Prostate gland (tissue), 2 donors: ENCODE measurements at places on chromosomes 1 and 21.

DNA sequence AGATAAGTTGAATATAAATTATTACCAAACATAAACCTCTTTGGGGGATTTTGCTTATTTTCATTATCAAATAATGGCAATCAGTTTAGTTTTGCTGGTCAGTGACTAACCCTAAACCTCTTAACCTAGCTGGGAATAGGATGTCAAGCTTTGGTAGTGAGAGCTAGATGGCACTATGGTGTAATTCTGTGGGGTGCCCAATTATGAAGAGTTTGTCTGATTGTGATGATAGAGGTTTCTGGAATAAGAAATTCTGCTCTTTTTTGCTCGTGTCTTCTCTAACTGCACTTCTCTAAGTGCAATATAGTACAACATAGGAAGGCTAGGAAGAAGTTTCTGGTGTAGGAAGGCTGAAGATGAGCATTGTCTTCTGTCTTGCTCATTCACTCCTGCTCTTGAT lies 59.8 kb downstream of the XCL1 start:
- DNase-seq, result no peak

DNA sequence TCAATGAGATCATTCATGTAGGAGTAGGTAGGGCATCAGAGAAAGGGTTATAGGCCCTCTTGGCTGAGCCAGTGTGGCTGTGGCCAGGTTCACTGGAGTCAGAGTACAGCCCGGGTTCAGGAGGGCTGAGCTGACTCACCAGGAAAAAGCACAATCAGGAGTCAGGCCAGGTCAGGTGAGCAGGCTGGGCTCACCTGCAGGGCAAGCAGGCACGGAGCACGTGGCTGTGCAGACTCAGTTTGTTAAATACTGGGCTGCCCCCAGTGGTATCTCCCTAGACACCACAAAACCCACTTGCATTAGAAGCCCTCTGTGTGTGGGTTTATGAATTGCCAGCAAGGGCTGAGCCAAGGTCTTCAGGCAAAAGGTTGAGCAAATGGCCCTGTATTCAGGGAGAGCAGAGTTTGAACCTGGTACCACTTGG lies 122.1 kb upstream of the SERBP1 start:
- no peak for DNase-seq

DNA sequence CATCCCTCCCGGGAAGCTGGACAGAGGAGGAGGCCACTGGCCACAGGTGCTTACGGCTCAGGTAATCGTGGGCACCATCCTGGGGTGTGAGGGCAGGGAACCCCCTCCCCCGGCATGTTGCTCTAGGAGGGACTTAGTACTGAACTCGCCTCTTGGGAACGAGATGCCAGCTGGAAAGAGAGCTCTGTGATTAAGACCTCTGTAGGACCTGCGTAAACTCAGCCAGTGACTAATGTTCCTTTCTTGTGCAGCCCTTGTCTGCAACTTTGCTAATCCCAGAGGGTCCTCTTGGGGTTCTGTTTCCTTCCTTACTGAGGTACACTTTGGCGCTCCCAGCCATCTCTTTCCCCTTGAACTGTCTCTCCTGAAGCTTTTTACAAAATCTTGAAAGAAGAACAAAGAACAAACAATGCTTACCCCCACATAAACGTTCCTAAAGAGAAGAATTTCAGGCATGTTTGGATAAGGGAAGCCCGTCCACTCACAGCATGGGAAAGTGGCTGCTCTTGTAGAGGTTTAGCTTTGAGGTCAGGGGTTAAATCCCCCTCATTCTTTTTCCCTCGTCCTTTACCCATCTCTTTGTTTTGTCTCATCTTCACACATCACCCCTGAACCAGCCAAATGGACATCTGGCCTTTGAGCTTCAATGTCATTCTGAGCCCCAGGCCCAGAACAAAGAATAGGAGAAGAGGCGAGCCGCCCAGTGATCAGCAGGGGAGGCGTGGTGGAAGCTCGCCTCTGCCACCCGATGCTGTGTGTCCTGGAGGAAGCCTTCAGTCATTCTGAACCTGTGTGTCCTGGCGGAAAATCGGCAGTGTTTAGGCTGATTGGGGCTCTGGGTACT lies 37.4 kb downstream of the CITED4 start:
- no peak for DNase-seq

- no peak for DNase-seq
Measured at GRCh38 chr1:223730479-223731132, 18.3 kb downstream of the CAPN2 start.

DNA sequence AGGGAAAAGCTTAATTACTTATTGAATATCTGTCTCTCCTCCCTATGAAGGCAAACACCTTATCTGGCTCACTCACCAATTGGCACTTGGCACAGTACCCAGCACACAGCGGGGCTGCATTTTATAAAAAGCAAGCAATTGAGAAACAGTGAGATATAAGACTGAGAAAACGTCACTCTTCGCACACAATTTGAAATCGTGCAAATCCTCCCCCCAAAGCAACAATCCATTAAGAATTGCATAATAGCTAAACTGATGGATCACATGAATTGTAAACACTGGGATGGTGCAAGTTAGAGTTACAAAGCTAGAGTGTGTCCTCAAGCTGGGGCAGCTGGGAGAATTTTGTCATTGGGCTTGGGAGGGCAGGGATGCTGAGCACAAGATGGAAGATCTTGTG lies 27.1 kb downstream of the PRDX6 start:
- DNase-seq, result no peak

DNA sequence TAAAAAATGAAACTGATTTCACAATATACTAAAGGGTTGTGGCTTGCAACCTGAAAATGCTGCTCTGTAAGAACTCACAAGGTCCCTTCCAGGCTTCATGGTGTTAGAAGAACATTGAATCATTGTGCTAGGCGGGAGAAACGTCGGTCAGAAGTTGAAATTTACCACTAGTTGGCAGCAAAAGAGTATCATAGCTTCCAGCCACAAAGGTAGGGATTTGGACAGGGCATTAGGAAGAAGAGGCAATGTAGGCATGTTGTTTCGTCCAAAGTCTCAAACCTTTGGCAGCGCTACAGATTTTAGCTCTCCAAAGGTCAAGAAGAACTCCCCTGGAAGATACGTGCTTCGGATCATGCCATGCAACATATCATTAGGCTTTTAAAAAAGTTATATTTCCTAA lies 62.5 kb upstream of the ZP4 start:
- DNase-seq, result no peak

GRCh38 chr1:164683235-164683634 lies 124.3 kb downstream of the PBX1 start:
- DNase-seq, result no peak

DNA sequence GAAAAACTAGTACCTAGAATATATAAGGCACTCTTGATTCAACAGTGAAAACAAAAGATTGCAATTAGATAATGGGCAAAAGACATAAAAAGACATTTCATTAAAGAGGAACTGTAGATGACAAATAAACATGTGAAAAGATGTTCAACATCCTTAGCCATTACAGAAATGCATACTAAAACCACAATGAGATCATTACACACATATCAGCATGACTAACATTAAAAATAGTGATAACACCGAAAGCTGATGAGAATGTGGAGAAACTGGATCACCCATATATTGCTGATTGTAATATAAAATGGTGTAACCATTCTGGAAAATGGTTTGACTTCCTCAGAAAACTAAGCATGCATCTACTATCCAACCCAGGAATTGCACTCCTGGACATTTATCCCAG lies 340.3 kb downstream of the SEC16B start:
- no peak for DNase-seq

DNA sequence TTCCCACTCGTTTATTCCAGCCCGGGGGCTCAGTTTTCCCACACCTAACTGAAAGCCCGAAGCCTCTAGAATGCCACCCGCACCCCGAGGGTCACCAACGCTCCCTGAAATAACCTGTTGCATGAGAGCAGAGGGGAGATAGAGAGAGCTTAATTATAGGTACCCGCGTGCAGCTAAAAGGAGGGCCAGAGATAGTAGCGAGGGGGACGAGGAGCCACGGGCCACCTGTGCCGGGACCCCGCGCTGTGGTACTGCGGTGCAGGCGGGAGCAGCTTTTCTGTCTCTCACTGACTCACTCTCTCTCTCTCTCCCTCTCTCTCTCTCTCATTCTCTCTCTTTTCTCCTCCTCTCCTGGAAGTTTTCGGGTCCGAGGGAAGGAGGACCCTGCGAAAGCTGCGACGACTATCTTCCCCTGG lies 716 bp downstream of the OLIG2 start:
- no peak for DNase-seq

DNA sequence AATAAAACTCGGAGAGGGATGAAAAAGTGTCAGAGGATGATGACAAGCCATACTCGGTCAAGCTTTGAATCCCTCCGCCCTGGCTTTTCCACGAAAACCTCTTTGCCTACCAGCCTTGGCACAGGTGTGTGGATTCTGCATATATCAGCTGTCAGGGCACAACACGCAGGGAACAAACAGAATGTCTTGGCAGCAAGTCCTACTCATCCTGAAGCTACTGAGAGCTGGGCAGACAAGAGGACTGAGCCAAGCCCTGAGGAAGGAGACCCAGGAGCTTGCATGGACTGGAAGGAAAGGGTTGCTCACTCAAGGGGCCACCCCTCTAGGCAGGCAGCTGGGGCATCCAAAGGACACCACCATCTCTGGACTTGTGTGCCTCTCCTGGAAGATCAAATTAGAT lies 132.4 kb downstream of the HMGB4 start:
- no peak for DNase-seq

GRCh38 chr1:20047096-20047495 lies 22.9 kb upstream of the PLA2G5 start:
- DNase-seq, result no peak

- DNase-seq, result no peak
Measured at GRCh38 chr1:227388214-227389168, 70.2 kb upstream of the CDC42BPA start.

DNA sequence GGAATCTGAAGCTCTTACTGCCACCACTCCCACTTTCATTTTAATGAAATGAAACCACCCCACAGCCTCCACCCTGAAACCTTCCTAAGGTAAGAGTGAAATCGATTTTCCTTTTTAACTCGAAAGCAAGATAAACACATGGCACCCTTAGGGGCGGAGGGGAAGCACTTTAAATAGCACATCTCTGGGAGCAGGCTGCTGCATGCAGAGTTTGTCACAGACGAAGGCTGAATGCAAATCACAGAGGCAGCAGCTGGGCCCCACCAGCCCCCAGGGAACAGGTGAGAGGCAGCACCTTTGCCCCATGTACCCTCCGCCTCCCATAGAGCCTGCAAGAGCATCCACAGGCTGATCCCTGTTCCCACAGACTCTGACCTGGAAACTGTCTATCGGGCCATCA lies 60.0 kb upstream of the GRIK3 start:
- DNase-seq, result no peak

GRCh38 chr1:162872981-162873380 lies 12.0 kb upstream of the CCDC190 start:
- no peak for DNase-seq

GRCh38 chr1:96978901-96979300 lies 257.3 kb downstream of the PTBP2 start:
- no peak for DNase-seq
